AG09319 (cell line): ENCODE measurements at places on chromosomes 12 and 14.
A peak's percentile ranks its signal among the peaks of the same experiment; 100 is the strongest.

- no peak for DNase-seq
These were observed 382.4 kb downstream of the APAF1 start for GRCh38 chr12:99027461-99027860.

DNA sequence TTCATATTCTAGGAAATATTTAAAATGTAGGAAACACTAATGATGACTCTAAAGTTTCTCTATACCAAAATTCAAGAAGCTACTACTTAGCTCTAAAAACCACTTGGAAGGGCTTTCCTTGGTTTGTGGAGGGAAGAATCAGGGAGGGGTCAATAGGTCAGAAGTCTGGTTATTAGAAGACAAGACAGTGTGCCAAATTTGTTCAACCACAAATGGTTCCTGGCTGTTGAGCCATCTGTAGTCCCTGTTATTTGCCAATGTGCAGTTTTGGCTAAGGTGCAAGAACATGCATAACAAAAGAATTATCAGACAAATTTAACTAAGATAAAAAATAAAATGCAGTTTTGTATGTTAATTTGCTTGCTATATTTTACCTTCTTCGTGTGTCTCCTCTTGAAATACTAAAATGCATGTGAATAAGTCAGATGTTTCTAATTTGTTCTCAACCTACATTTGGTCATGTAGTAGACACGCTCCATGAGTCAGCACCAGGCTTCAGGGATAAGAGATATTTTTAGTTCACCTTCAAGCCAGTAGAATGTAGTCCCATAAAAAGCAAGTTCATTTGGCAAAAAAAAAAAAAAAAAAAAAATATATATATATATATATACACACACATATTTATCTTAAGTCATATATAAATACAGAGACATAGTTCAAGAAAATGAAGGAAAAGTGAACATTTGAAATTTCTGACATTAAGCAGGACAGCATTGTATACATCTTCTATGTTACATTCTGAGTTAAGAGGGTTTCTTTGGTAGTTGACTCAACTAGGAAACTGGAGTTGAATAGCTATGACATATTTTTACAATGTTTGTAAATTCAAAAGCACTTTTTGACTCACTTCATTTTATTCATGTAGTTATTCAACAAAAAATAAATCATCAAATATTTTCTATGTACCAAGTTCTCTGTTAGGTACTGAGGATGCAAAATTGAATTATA is 123.3 kb downstream of the KCNC2 start:
- peak; percentile 5 for DNase-seq

DNA sequence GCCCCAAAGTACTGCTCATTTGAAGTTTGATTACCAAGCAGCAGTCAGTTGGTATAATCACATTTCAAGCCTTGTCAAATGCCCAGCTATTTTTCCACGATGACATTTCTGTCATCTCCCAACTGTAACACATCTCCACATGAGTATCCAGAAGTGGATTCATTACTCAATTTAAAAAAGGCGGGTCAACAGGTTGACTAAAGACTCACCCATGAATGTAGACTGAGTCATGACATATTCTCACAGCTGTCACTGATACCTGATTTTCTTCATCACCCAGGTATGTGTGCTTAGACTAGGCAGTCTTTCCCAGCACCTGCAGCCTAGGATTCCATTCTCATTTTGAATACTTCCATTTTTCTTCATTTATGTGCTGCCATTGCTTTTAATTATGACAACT is 75.1 kb upstream of the DBX2 start:
- DNase-seq: no peak

DNA sequence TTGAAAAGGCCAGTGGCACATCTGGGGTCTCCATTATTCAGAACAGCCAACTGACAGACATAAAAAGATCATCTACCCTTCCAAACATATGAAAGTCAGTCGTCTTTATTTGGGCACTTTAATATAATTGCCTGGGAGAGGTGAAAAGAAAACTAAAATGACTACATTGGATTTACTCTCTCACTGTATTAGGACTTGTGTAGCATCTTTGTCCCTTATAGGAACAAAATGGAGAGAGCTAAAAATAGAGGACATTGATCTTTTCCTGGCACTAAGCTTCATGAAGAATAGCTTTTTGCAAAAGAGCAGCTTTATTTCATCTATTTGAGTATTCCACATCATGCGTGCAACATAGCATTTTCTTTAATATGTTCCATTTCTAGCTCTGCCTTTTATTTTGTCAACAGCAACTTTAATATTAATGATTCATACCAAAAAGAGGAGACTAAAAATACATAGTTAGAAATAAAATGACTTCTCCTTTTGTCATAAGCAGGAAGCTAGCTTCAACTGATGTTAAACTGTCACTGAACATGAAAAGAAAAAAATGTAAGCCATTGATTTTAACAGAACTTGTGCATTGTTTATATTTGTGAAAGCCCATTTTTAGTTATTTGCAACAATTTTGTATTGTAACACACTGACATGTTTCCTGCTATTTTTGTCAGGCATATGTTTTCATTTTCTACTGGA is 254.6 kb downstream of the SEC23A start:
- DNase-seq: no peak

DNA sequence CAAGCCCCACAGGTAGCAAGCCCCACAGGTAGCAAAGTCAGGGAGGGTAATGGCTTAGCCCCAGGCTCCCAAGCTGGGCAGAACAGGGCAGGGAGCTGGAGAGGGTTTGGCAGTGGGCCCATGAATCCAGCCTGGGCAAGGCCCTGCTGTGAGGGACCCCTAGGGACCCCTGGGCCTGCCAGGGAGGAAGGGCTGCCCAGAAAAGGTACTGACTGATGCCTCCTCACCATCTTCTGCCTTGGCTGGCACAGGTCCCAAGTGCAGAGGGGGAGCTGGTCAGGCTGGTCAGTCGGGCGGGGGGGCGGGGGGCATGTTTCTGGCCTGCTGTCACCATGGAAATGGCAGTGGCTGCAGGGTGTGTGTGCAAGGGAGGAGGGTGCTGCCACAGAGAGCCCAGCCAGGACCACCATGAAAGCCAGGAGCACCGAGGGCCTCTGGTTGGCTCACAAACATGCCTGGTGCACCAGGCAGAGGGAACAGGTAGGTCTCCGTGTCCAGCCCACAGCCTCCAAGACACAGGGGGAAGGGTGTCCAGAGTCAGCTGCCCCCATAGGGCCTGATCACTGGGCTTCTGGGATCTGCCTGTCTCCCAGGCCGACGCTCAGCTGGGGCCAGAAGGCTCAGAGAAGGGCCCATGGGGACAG is 1.5 kb upstream of the CRIP2 start:
- DNase-seq: no peak

DNA sequence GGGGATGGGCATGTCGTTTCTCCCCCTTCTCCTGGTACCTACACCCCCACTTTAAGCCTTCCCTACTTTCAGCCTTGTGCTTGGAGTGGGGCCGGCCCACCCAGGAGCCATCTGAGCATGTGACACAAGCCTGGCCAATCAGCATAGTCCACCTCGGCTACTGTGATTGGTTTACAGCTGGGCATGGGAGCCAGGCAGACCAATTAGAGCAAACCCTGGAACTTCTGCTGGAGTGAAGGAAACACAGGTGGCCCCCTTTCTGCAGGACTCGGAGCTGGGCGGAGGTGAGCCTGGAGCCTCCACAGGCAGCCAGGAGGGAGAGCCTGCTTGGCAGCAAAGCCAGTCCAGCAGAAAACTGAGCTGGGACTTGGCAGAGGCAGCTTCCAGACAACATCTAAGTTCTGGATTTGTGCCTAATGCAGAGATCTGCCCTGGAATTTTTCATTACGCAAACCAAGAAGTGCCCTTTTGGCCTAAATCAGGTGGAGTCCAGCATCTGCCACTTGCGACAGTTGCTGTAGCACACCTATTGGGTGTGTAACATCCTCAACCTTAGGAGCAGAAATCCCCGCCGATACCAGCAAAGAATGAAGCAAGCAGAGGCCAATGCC is 59.5 kb downstream of the SCARB1 start:
- peak; percentile 29 for DNase-seq

DNA sequence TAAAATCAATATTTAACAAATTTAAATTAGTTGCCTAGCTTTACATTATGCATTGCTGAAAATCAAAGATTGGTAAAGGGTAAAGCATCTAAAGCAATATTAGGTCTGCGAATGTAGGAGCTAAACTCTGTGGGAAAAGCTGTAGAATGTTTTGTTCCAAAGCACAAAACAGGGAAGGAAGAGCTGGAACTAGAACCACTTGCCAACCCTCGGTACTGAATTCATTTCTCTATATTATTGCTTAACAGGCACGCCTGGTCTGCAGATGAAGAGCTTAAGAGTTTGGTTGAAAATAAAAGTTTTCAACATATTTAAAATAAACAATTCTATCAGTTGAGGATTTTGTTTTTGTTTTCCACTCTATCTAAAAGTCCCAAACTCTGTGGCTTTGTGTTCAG is 1252.8 kb upstream of the SEL1L start:
- DNase-seq: no peak

- no peak for DNase-seq
These were observed 71.0 kb downstream of the PLEKHG3 start for GRCh38 chr14:64775081-64775777.

DNA sequence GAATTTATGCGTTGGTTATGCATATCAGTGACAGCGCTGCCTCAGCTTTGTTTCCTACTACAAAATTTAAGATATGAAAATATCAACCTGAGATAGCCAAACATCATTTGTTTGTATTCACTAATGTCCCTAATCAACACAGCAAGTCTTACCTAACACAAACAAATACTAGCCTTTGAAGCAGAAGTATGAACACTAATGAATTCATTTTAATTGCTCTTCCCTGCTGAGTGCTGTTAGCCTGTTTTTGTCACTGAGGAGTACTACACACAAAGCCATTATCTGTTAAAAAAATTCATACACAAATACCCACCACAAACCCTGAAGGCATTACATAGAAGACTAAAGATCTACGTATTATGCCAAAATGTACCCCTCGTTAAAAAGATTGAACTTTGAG is 150.8 kb downstream of the HELB start:
- DNase-seq: no peak

- DNase-seq: no peak
These were observed 2.1 kb downstream of the UNG start for GRCh38 chr12:109099431-109100020.

GRCh38 chr14:69014829-69015259 is 35.7 kb upstream of the ACTN1 start:
- DNase-seq: no peak

DNA sequence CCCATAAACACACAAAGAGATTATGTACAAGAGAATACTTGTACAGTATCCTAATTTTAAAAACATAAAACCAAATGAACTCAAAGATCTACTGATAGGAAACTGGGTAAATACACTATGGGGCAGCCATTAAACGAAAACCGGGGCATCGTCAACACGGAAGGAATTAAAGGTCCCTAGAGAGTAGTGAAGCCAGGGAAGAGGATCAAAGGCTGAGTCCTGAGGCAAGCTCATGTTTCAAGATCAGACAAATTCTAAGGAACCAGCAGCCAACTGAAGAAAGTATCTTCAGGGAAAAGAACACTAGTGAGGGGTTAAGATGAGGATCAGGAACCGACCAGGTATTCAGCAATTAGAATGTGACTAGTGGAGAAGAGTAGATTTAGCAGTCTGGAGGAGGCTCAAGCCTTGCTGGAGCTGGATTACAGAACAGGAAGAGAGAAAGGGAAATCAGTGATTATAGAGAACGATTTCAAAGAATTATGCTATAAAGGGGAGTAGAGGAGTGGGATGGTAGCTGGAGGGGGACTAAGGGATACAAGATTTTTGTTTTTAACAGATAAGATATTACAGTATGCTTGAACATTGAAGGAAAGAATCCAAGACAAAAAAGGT is 23.7 kb downstream of the SEL1L start:
- DNase-seq: no peak

DNA sequence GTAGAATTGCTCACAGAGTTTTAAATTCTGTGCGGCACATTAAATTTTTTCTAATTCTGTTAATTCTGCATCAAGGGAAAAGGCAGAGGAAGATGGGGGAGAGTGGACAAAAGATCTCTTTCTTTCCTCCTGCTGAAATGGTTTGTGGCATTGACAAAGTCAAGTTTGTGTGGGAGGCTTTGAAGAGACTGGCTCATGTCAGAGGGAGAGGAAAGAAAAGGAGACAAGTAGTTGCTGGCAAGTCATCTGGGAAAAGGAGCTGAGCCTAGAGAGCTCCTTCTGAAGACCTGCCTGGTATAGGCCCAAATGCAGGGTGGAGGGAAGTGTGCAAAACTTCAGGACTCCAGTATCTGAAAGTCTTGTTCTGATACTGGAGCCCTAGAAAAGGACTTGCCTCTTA is 36.3 kb downstream of the TTLL5 start:
- no peak for DNase-seq

- DNase-seq: no peak
These were observed 48.7 kb upstream of the CDKN3 start for GRCh38 chr14:54348001-54348611.

DNA sequence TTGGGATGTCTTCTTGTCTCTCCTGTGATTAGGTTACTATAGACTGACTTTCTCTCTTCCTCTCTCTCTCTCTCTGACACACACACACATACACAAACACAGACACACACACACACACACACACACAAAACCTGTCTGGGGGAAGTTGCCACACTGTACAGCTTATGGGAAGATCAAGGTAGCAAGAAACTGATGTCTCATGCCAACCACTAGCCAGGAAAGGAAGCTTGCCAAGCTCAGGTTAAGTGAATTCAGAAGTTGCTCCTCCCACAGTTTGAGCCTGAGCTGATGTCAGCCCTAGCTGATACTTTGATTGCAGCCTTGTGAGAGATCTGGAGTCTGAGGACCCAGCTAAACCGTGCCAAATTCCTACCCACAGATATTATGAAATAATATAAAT is 67.1 kb downstream of the PPFIA2 start:
- DNase-seq: no peak

DNA sequence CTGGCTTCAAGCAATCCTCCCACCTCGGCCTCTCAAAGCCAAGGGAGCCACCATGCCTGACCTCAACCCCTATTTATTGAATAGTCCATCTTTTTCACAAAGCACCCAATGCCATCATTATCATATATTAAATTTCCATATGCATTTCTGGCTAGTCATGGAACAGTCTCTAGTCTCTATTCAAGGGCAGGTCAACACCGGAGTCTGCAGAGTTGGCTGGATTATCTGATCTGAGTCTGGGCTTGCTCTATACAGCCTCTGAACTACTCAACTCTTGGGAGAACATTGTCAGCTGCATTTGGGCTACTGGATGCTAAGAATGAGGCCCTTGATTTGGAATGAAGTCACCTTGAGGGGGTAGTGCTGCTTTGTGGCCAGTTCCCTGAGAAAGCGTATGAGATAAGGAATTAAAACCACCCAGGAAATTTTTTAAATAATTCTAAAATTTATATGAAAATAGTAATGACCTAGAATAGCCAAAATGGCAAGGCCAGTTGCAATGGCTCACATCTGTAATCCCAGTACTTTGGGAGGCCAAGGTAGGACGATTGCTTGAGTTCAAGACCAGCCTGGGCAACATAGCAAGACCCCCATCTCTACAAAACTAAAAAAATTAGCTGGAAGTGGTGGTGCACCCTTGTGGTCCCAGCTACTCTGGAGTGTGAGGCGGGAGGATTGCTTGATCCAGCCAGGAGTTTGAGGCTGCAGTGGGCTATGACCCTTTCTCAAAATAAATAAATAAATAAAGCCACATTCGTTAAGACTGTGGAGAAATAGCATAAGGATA is 6.9 kb upstream of the NAA25 start:
- DNase-seq: no peak

GRCh38 chr12:95874452-95874851 is 15.7 kb downstream of the SNRPF start:
- no peak for DNase-seq
